ENCODE measurements at places on chromosomes 4 and X. TPM values are rescaled to one million over a fixed set of nuclear protein-coding genes. Genes with fewer than 3 reads are reported as not detected.

The PFKFB1 gene
- polyA plus RNA-seq: 0.25 TPM

The MAOB gene
- polyA plus RNA-seq: 16.0 TPM

The CXCR3 gene
- 0.28 TPM for polyA plus RNA-seq

The BRCC3 gene
- 11.8 TPM for polyA plus RNA-seq

The PRSS12 gene
- polyA plus RNA-seq: 3.5 TPM

The POLN gene
- 1.3 TPM for polyA plus RNA-seq

The PLAC8 gene
- polyA plus RNA-seq: 47.6 TPM

The MAOA gene
- polyA plus RNA-seq: 91.3 TPM

The VEGFD gene
- 1.1 TPM for polyA plus RNA-seq

The IGSF1 gene
- 0.38 TPM for polyA plus RNA-seq

The RBMX2 gene
- polyA plus RNA-seq: 107 TPM

The GRID2 gene
- polyA plus RNA-seq: not detected

The BMPR1B gene
- 1.5 TPM for polyA plus RNA-seq

The ODAPH gene
- polyA plus RNA-seq: not detected

The RAB28 gene
- polyA plus RNA-seq: 15.6 TPM

The FMR1 gene
- polyA plus RNA-seq: 11.9 TPM

The RNF128 gene
- polyA plus RNA-seq: 17.2 TPM

The SUPT20HL1 gene
- polyA plus RNA-seq: not detected

The BEND2 gene
- polyA plus RNA-seq: not detected

The GATA1 gene
- polyA plus RNA-seq: 0.37 TPM

The DEFB131A gene
- polyA plus RNA-seq: not detected

The SLITRK2 gene
- 0.10 TPM for polyA plus RNA-seq

The IQSEC2 gene
- polyA plus RNA-seq: 16.1 TPM

The OCRL gene
- polyA plus RNA-seq: 7.9 TPM

The CPLX1 gene
- polyA plus RNA-seq: 1.9 TPM

The SLITRK4 gene
- 0.06 TPM for polyA plus RNA-seq

The SPANXB1 gene
- polyA plus RNA-seq: not detected

The CSAG2 gene
- polyA plus RNA-seq: not detected

The HERC5 gene
- 3.1 TPM for polyA plus RNA-seq

The TRPC3 gene
- 0.31 TPM for polyA plus RNA-seq

The H2BW1 gene
- not detected for polyA plus RNA-seq

The BST1 gene
- polyA plus RNA-seq: 2.1 TPM

The DCLK2 gene
- polyA plus RNA-seq: 0.61 TPM

The BEX4 gene
- 40.0 TPM for polyA plus RNA-seq

The ITM2A gene
- polyA plus RNA-seq: 8.9 TPM

The TEX13B gene
- not detected for polyA plus RNA-seq

All from stomach (tissue), 19 donors.